ENCODE measurements at places on chromosomes 2 and 18.

DNA sequence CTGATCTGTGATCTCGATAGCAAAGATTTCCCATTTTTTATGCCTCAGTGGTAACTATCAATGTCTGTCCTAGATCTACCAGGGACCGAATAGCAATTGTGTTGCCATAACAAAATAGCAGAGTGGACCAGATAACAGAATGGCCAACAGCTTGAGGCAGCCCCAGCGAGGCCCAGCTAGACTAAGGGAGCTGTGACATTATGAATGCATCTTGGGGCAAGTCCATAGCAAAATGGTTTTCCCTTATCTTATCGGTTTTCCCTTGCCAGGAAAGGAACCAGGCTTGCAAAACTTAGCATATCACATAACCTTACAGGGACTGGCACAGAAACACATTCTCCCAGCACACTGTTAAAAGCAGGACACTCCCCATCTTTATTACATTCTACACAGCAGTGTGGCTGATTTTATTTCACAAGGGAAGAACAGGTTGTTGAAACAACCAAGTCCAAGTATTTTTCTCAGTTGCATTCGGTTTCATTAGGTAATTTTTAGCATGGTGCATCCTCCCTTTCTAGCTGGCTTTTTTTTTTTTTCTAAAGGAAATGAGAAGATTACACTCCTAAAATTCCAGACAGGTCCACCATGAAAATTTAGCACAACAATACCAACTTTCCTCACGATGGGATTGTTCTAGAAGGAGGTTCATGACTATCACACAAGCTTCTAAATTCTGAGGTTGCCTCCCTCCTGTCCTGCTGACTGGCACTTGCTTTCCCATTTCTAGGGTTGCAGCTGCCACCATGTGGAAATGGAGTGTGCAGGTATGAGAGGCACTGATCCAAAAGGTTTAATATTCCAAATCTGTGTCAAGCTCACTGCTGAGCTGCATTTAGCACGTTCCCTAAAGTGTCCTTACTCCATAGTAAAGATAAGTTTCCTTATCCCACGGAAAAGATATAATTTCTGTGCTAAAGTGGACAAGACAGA is 97.0 kb upstream of the SLC35G4 start:
- DNase-seq = peak; percentile 41

DNA sequence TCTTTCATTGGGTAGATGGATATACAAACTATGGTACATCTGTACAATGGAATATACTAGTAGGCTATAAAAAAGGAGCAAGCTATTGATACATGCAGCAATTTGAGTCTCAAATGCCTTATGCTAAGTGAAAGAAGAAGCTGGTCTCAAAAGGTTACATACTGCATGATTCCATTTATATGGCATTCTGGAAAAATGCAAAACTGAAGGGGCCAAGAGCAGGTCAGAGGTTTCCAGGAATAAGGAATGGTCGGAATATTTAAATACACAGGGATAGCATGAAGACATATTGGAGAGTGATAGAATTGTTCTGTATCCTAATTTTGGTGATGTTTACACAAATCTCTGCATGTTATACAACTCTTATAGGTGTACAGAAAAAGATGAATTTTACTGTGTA is 85.8 kb downstream of the BABAM2 start:
- DNase-seq = no peak

- DNase-seq = no peak
These were observed 189.3 kb downstream of the GLI2 start for GRCh38 chr2:120924924-120925323.

DNA sequence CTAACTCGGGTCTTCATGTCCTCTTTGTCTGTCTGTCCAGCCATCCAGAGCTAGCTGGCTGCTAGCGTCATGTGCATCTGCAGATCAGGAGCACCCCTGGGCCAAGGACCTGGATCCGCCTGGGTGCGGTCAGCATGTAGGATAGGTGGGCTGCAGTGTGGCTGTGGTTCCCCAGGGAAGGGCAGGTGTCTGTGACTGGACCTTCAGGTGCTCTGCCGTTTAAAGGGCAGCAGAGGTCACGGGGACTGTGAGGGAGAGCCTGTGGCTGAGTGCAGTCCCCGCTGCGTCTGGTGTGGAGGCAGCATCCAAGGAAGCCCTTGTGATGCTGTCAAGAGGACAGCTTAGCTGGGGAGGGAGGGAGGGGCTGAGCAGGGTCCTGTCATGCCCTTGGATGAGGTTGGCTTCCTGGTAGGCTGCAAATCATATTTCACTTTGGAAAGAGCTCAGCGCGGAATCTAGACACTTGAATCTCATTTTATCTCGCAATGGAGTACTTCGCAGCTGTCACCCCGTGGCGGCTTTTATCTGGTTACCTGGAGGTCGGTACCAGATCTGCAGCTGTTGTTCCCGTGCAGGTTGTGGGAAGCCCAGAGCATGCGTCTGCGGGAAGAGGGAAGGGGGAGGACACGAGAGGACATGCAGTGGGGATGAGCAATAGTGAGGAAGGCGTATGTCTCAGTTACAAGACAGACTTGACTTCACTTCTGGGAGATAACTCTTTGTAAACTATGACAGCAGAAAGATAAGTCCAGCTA is 5.9 kb upstream of the RALB start:
- DNase-seq = peak; percentile 23

- no peak for DNase-seq
These were observed 178.8 kb downstream of the ICOS start for GRCh38 chr2:204115137-204116056.

- no peak for DNase-seq
These were observed 136.5 kb upstream of the TWIST2 start for GRCh38 chr2:238711346-238711745.

GRCh38 chr2:171719660-171720059 is 32.4 kb downstream of the DYNC1I2 start:
- no peak for DNase-seq

DNA sequence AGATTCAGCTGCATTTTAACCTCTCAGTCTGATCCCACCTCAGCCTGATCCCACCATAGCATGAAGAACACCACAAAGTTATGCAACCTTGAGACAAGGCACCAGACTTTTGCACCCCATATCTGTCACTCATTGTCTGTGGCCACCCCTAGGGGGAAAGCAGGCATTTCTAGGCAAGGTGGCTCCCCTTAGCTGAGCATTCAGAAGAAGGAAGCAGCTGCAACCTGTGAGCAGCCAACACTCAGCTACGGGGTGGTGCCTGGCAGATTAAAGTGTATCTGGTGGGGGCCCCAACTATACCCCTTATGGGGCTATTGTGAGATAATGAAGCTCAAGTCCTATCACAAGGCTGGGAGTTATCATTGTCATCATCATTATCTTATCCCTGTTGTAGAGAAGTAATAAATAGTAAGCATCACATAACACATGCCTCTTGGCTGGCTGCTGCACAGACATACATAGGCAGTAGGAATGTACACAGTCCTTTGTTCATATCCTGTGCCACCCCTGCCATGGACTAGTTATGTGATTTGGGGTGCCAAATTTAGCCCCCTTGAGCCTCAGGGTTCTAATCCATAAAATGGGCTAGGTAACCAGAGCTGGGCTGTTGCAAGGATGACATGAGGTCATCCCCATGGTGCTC is 20.6 kb upstream of the TMEM163 start:
- DNase-seq = no peak

- no peak for DNase-seq
These were observed 158.2 kb upstream of the SALL3 start for GRCh38 chr18:78821396-78821795.

DNA sequence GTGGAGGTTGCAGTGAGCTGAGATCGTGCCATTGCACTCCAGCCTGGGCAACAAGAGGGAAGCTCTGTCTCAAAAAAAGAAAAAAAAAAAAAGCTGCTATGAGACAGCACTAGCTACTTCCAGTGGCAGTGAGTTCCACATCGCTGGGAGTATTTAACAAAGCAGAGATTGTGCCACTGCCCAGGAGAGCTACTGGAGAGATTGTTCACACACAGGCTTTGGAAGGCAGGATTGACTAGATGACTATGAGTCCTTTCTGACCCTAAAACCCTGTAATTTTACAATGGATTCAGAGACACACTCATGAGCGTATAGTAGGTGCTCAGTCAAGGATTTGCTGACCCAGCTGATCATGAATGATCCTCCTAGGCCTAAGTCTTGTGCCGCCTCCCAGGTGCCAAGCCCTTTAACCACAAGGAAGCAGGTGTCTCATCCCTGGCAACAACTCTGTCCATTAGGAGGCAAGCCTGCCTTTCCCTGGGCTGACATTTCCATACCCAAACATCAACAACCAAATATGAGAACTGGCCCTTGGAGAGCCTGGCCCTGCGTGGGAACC is 45.0 kb upstream of the ODC1 start:
- DNase-seq = no peak

GRCh38 chr2:15996536-15997423 is 56.4 kb downstream of the MYCN start:
- no peak for DNase-seq

DNA sequence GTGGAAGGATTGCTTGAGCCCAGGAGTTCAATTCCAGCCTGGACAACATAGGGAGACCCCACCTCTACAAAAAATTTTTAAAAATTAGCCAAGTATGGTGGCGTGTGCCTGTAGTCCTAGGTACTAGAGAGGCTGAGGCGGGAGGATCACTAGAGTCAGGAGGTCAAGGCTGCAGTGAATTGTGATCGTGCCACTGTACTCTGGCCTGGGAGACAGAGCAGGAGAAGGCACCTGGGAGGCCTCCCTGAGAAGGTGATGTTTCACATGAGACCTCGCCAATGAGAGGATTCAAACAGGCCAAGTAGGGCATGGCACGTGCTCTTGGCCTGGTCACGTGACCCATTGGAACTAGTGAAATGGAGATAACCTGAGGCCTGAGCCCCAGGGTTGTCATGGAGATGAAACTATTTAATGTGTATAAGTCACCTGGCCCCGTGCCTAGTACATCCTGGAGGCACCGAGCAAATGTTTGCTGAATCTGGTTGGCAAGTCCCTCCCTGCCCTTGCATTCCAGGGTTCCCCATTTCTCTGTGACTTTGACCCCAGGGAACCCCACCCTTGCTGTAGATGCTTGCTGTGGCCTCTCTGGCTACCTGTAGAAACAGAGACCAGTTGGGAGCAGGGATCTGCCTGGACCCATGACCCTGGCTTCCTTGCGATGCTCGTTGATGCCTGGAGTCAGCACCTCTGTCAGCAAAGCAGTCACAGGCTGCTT is 26.1 kb upstream of the ROCK2 start:
- DNase-seq = peak; percentile 44

DNA sequence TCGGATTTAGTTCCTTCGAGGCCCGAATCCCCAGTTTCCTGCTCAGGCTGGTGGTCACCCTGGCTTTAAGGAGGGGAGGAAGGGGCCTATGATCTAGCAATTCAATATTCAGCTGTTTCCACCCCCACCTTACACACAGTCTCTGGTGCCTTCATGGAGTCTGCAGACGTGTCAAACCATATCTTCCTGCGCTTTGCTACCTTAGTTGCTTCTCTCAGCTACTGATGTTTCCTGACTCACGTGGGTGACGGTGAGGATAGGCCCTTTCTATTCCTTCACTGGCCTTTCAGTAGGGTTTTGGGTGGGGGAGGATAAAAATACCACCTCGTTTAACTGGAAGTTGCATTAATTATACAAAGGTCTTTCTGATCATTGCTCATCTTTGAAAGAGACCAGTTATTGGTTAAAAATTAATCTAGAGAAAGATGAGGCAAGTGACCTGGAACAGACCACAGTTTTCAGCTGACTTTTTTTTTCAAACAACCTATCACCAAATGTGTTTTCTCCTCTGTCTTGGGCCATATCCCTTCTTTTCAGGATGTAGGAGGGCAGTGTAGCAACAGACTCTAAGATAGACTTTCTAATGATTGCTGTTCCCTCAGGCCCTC is 49.7 kb downstream of the SH2D6 start:
- DNase-seq = peak; percentile 80

GRCh38 chr18:54801374-54801773 is 26.9 kb upstream of the RAB27B start:
- DNase-seq = no peak

DNA sequence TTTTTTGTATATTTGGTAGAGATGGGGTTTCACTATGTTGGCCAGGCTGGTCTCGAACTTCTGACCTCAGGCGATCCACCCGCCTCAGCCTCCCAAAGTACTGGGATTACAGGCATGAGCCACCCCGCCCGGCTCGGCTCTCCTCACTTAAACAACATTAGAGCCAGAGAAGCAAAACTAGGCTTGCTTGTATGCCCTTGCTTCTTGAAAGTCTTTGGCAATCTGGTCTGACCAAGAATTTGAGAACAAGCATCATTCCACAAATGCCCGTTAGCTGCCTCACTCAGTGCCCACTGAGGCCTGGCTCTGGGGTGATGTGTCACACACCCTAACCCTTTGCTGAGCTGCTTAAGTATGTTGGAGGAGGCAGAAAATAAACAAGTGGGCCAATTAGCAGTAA is 33.5 kb downstream of the SOWAHC start:
- no peak for DNase-seq

- DNase-seq = no peak
These were observed 43.1 kb upstream of the RTN4 start for GRCh38 chr2:55093381-55093780.

DNA sequence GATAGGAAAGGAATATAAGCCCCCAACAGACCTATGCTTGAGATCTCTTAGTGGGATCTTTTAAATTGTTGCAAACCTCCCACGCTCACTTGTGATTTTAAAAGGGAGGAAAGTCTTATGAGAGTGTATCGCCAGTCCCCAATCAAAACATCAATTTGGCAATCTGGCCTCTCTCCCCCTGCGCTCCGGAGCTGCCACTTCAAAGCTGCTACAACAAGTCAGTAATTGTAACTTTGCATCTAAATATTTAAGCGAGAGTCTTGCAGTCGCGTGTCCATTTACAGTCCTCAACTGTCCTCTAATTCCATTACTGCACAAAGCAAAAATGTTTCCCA is 8.4 kb downstream of the PAX3 start:
- no peak for DNase-seq

- no peak for DNase-seq
These were observed 141.6 kb downstream of the HDAC4 start for GRCh38 chr2:239259173-239259572.

- no peak for DNase-seq
These were observed 72.7 kb downstream of the TMEM247 start for GRCh38 chr2:46552079-46552478.

DNA sequence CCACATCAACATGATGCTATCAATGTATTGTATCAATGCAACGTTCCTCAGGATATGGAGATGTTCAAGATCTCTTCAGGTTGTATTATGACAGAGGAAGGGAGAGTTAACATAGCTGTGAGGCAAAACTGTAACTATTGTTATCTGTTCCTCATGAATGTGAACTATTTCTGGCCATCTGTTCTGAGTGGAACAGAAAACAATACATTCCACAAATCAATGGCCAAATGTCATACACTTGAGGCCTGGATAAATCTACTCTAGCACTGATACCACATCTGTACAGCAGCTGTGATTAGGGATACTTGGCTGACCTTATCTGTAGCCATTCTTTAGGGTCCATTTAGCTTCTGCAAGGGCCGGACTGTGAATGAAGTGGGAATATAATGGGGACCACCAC is 447.9 kb downstream of the IRS1 start:
- DNase-seq = no peak

DNA sequence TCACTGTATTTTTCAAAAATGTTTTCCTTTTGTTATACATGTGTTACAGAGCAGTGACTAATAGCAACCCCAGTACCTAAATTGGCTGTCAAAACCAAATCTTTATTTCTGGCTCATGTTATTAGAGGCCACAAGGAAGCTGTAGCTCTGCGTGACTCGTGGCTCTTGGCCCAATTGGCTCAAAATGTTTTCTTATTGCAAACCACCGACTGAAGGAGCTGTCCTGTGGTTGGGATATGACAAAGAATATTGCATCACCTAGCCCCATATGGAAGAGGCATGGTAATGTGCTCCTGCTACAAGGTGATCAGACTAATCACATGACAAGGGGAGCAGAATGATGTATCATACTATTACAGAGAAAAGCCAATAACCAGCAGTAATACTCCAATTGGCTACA is 1058.5 kb downstream of the CBLN2 start:
- no peak for DNase-seq

GRCh38 chr2:51918113-51918512 is 886.2 kb upstream of the NRXN1 start:
- DNase-seq = no peak
